ENCODE measurements at places on chromosomes 11 and 22.

DNA sequence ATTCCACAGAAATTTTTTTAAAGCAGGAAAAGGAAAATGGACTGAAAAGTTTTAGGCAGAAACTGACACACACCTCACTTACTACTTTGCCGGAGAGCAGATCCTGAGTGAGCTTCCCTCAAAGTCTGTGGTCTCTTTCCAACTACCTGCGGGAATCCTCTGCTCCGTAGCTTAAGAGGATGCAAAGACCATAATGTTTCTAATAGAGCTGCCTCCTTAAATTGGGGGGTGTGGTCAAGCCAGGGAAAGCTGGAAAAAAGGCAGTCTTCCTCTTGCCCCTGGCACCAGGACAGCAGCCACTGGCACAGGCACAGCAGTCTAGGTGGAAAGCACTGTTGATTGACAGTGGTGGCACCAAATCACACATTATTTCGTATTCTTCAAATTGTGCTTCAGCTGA lies at the start of gene ETS1:
TSS of gene ETS1 (minus strand) at position 144 of the 400 bp plus-strand sequence. CDS start 14,428 bp downstream, outside the sequence.
- no peak for DNase-seq

DNA sequence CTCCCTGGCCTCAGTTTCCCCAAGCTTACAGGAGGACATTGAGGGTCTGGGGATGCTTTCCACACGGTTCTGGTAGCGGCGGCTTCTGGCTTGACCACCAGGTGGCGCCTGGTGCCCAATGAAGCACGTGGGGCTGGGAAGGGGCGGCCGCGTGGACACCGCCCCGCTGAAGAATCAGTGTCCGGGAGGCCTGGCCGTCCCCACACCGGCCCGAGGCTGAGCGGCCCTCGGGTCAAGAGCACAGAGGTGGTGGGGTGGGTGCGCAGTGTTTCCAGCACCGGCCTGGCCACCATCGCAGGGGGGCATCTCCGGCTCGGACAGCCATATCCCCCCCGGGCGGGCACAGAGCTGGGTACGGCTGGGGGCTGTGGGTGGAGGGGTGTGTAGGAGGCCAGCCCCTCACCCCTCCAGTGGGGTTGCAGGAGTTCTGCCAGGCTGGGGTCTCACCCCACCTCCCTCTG lies 27.8 kb upstream of the PPARA start:
- peak; percentile 67 for DNase-seq

DNA sequence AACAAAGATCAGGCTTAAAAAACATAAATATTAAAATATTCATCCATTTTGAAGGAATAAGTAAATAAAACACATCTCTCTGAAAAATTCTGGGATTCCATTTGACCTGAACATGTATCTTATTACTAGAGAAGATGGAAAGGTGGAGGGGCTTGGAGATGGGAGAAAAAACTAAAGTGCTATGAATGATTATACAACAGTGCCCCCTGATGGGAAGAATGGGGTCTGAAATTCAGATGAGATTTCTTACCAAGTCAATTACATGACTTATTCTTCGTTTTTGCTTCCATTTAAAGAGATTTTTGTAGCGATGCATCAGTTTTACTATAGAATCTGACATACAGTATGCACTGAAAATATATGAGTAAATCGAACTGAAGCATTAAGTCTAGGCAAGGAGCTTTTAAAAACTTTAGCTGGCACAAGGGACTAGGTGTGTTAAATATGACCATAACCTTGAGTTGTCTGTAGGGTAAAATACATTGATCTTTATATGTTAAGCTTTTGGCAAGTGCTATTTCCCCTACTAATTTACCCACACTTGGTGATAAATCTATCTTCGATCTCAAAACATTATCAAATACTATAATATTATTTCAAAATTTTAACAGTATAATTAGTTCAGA lies 718.8 kb downstream of the CNTN5 start:
- peak; percentile 27 for DNase-seq

- no peak for DNase-seq
These were observed 42.1 kb downstream of the LRRC32 start for GRCh38 chr11:76628408-76628947.

GRCh38 chr22:31179345-31179744 lies 19.4 kb downstream of the RNF185 start:
- no peak for DNase-seq

- no peak for DNase-seq
These were observed 99.4 kb upstream of the SORL1-AS1 start for GRCh38 chr11:121552154-121552553.

GRCh38 chr11:117098269-117099232 lies at the start of gene SIK3:
TSS of gene SIK3 (minus strand) at chr11:117098428. CDS start at chr11:117098415, 13 bp downstream.
- DNase-seq: peak; percentile 94

DNA sequence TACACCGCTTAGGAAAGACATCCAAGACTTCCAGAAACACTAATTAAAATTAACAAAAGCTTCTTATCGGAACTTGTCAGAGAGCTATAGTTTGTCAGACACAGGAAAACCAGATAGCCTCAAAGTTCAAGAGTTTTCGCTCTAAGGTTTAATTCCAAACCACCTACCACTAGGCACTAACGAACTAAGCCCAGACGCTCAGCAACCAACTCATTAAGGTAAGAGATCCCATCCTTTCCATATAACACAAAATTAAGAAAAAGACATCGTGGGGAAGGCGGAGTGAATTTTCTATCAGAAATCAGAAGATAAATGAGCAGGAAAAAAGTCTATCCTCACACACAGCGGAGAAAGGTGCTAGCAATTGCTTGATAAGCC lies 382 bp downstream of the IMMP1L start:
- DNase-seq: no peak

DNA sequence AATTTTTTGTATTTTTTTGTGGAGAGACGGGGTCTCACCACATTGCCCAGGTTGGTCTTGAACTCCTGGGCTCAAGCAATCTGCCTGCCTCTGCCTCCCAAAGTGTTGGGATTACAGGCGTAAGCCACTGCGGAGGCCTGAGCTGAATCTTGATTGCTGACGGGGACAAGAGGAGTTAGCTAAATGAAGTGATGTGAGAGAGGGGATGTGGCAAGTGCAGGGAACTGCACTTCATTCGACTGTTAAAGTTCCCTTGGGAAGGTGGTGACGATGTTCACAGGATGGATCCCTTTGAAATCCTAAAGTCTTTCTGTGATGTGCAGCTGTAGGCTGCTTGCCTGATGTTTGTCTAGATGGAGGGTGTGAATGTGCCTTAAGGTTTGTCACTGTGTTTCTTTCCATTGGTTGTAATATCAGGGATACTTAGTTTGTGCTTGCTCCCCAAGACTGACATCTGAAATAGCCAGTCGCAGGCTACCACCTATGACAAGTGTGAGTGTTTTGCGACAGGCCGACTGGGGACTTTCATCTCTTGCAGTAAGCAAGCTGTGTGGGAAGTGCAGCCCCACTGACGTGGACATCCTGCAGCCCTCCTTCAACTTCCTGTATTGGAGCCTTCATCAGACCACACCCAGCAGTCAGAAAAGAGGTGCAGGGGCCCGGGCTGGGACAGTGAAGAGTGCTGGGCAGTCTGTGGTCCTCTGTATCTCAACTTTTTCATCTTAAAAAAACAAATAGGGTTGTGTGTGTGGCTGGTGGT lies 19.6 kb upstream of the CCDC134 start:
- DNase-seq: no peak

DNA sequence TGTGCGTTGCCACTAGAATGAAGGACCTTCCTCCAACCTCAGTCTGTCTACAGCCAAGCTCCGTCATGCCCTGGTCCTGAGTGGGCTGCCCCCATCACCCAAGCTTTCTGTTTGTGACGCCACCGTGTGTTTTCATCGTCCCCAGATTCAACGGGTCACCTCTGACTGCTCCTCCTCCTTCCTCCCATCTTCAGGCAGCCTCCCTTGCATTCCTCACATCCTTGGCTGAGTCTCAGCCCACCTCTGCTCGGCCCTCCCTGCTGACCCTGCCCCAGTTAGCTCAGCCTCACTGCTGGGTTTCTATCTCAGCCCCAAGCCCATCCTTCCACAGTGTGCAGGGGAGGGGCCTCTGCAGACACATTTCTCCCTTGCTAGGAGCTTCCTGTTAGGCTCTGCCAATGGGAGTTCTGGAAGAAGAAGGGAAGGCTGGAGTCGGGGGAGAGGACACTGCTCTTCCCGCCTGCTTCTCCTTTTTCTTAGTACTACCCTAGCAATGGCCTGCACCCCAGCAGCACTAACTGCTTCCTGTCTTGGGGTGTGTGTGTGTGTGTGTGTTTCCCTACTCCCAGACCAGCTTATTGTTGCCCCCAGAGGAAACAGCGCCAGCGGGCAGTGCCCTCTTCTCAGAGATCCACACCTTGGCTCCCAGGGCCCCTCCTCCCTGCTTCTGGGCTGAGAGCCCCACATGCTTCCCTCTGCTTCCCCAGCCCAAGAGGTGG lies 5.2 kb downstream of the IFT27 start:
- no peak for DNase-seq

- DNase-seq: no peak
These were observed 2.0 kb upstream of the RELT start for GRCh38 chr11:73374151-73374550.
